LHCN-M2 (cell line): ENCODE measurements at places on chromosomes 6 and 20.

DNA sequence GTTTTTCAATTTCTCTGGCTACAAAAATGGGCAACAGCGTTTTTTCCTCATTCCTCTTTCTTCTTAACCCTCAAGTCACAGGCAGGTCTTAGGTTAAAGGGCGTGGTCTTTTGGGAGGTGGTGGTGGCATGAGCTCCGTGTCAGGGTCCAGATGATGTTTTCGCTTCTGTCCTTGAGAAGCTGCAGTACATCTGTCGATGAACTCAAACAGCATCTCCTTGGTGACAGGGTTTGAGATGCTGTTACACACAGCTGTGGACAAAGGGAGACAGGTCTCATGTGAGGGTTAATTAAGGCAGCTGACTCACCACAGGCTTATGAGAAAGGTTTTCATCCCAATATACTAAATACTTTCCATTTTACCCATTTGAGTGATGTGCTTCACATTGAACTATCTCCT, 350.8 kb downstream of the RNGTT start:
- peak; percentile 19 for DNase-seq

DNA sequence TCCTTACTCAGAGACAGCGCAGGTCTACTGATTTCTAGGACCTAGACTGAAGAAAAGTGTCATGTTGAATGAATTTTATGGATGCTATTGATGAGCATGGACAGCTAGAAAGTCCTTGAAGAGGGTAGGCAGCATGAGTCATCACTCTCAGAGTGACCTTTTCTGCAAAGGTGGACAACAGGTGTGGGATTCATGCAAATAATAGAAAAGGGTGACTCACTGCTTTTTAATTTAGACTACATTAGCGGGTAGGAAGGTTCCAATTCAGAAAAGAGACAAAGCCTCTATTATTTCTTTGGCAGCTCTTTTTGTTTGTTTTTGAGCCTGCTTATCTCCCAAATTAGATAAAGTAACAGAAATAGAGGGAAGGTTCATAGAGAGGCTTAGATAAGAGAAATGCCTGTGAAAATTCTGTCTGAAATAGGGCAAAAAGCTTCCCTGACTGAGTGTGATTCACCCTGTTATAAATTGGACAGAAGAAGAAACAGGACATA, 191.4 kb downstream of the TENT5A start:
- DNase-seq, result peak; percentile 26

DNA sequence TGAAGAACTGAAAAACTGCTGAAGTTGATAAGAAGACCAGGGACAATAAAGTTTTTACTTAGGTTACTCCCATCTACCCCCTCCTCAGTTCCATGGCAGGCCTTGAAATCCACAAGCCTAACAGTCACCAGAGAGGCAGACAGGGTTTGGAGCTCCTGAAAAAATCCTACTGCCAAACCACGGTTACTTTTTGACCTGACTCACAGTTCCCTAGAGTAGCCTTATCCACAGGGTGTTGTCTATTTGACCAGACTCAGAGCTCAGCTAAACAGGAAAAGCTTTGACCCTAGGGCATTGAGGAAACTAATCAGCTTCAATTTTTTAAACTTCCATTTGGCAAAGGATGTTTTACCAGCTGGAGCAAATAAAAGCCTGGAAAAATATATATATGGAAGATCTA, 257.7 kb upstream of the NT5E start:
- peak; percentile 87 for DNase-seq

DNA sequence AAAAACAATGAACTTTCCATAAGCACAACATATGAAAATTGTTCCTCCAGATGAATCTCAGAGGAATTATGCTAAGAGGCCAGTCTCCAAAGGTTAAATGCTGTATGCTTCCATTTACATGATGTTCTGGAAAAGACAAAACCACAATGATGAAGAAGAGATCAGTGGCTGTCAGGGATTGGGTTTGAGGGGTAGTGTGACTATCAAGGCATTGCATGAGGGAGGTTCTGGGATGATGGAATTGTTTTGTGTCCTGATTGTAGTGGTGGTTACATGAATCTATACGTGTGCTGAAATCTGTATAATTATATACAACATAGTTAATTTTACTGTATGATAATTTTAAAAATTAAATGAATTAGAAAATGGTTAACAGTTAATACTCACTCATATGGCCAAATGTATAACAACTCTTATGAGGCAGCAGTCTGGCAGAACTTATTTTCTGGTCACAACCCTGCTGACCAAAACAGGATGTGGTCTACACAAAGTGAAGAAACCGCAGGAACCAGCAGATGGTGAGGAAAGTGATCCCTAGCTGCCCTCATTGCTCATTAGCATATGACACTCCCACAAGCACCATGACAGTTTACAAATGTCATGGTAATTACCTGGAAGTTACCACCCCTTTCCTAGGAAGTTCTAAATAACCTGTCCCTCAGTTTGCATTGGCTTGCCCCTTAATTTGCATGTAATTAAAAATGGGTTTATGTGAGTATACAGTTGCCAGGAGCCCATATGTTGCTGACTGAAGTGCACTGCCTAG, 31.9 kb downstream of the NSFL1C start:
- peak; percentile 95 for DNase-seq

- peak; percentile 2 for DNase-seq
Observed at GRCh38 chr6:1911474-1911873, 301.8 kb downstream of the FOXC1 start.

DNA sequence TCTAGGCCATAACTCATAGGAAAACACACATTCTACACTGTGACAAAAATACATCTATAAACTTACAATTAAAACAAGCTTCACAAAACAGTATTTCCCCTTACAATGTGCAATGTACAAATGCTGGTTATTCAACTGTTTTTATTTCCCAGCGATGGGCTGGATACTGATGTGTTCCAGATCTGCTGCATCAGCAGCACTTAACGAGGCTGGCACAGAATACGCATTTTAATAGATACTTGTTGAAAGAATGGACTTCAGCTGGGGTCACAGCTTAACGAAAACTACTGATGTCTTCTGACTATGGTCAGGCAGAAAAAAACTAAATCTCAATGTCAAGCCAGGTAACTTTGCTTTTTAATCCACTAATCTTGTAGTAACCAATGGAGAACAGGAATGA, 70.9 kb downstream of the B4GALT5 start:
- DNase-seq, result no peak

GRCh38 chr6:88529726-88530125, 363.6 kb upstream of the CNR1 start:
- DNase-seq, result no peak

- DNase-seq, result no peak
Observed at GRCh38 chr6:21359926-21360325, 233.6 kb upstream of the SOX4 start.

DNA sequence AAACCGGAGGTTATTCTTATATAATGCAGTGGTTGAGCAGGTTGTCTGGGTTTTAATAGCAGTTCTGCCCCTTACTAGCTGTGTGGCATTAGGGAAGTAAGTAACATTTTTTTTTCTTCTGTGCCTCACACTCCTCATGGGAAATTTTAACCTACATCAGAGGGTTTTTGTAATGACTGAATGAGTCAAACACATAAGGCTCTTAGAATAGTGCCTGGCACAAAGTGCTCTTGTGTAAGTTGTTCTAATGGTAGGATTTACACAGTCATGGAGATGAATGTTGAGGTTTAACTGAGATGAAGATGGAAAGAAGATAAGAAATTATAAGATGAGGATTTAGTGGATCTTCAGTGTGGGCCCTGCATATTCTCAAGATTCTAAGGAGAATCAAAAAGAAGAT, 68.4 kb upstream of the PHIP start:
- no peak for DNase-seq

DNA sequence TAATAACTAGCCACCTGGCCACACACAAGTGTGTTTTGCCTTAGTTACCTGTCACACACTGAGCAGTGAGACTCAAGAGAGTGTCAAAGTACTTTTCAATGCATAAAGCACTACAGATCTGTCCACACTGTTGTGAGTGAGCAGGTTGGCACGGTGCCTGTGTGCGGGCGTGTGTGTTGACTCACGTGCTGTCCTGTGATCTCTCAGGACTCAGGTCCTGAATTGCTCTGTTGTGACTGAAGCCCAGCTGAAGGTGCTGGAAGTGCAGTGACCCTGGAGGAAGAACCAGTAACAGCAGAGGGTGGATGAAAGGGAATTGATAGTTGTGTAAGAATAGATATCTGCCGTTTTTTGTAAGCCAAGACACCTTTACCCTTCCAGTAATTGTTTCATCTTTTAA, 18.3 kb downstream of the SLC16A10 start:
- DNase-seq, result peak; percentile 61

DNA sequence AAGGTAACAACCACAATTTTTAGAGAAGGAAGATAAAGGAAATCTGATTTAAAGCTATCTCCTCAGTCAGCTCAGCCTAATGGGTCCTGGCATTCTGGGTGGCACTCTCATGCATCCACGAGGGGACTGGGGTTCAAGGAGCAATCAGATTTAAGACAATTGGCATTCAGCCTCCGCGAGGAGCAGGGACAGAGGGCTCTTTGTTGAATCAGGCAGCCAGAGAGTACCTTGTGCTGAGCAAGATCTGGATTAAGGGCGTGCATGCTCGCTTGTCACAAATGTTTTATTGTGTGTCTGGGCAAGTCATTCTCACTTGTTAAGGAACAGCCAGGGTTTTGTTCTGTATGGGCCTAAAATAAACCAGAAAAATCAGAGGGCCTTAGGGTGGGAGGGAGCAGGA, 475.3 kb upstream of the NRSN1 start:
- no peak for DNase-seq

DNA sequence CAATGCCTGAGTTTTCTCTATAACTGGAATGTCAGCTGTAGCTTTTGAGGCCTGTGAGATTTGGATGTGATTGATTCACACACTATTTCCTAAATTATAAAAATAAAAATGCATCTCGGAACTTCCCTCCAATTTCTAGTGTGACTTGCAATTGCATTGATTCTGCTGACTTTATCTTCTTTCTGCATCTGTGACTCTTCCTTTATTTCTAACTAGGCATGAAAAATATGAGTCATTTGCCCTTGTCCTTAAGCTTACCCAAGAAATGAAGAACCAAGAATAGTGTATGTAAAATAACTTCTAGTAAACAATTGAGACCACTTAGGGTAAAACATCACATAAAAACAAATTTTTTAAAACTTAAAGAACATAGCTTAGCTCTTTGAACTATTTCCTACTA, 12.9 kb downstream of the OR2J2 start:
- DNase-seq, result no peak

- DNase-seq, result no peak
Observed at GRCh38 chr6:51936531-51937290, 150.7 kb downstream of the PKHD1 start.

- no peak for DNase-seq
Observed at GRCh38 chr20:63447320-63447719, 25.1 kb downstream of the KCNQ2 start.

- DNase-seq, result no peak
Observed at GRCh38 chr20:38208088-38208487, 43.0 kb upstream of the TGM2 start.

DNA sequence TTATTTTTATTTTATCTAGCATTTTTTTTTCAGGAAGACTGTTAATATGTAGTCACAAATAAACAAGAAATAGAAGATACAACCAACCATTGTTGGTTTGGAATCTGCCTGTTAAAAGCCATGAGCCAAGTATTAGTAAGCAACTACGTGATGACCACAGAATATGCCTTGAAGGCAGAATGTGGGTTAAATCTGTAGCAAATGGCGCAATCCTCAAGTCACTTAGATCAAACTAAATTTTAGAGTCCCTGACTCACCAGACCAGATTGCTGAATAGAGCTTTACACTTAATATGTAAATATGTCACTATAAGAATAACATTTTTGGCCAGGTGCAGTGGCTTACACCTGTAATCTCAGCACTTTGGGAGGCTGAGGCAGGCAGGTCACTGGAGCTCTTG, 800.1 kb upstream of the CITED2 start:
- DNase-seq, result peak; percentile 97

GRCh38 chr6:132400883-132401617, at the start of gene MOXD1:
Gene MOXD1, minus strand, starts transcription at chr6:132401475. Its CDS starts 49 bp downstream, at chr6:132401426.
- peak; percentile 55 for DNase-seq

DNA sequence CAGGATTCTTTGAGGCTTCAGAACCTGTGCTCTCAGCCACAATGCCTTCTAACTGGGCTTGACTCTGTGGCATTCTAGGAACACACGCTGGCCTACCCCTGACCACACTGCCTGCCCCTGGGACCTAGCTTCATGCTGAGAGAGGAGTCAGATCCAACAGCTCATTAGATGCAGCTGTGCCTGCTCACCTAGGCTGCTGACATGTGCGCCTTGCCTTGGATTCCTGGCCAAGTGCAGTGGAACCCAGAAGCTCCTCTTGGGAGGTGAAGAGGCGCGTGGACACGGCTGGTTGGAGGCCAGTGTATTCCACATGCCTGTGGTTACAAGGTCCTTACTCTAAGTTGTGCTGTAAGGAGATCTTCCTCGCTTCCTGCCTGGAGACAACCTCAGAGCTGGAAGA, 24.7 kb upstream of the KCNK16 start:
- DNase-seq, result peak; percentile 6

GRCh38 chr6:73400656-73401055, 6.0 kb downstream of the DDX43 start:
- DNase-seq, result no peak

- no peak for DNase-seq
Observed at GRCh38 chr6:157571950-157572349, 191.0 kb downstream of the ZDHHC14 start.

- DNase-seq, result no peak
Observed at GRCh38 chr6:14724549-14724948, 521.3 kb upstream of the JARID2 start.

GRCh38 chr6:44702292-44702691, 314.8 kb downstream of the CDC5L start:
- DNase-seq, result no peak

- DNase-seq, result no peak
Observed at GRCh38 chr6:93453956-93454355, 34.6 kb upstream of the EPHA7 start.

- DNase-seq, result no peak
Observed at GRCh38 chr6:139839506-139840156, 465.2 kb upstream of the CITED2 start.

GRCh38 chr6:121771937-121772720, 336.7 kb downstream of the GJA1 start:
- DNase-seq, result no peak

DNA sequence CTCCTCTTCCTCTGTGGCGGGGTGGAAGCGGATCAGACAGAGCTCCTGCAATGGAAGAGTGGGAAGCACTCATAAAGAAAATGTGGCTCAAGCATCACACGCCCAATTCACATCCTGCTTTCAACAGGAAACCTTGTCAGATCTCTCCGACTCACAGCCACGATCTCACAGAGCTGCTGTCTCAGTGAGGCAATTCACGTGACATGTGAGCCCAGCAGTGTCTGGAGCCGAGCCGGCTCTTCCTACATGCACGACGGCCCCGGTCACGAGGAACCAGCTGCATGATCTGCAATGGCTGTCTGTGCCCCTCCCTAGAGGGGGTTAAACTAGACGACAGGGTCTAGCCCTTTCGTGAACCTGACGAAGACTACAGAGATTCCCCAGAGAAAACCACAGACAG, 29.5 kb upstream of the TCFL5 start:
- DNase-seq, result peak; percentile 27

GRCh38 chr6:101401792-101402621, 8.5 kb downstream of the GRIK2 start:
- peak; percentile 26 for DNase-seq

GRCh38 chr20:25005661-25006060, 13.1 kb upstream of the APMAP start:
- no peak for DNase-seq
